Activated CD4-positive, alpha-beta memory T cell treated with anti-CD3 and anti-CD28 coated beads, Interleukin-2, amount 10 ng/mL, durations not matched to agents 7 days and 5 days (primary cell): ENCODE measurements at places on chromosomes 5 and 9. TPM values are rescaled to one million over a fixed set of nuclear protein-coding genes. Genes with fewer than 3 reads are reported as not detected.

- no peaks in the 10 kb centered on the region for H3K36me3 ChIP-seq
- H3K27me3 ChIP-seq, result peaks cover 32% of the 10 kb centered on the region
- H3K4me1 ChIP-seq, result peaks cover 2% of the 10 kb centered on the region
- H3K27ac ChIP-seq, result no peak overlapping the region
- no peak for DNase-seq
- H3K4me3 ChIP-seq, result no peak overlapping the region
Measured at GRCh38 chr9:90659650-90660364, 17.2 kb upstream of the DIRAS2 start.

DNA sequence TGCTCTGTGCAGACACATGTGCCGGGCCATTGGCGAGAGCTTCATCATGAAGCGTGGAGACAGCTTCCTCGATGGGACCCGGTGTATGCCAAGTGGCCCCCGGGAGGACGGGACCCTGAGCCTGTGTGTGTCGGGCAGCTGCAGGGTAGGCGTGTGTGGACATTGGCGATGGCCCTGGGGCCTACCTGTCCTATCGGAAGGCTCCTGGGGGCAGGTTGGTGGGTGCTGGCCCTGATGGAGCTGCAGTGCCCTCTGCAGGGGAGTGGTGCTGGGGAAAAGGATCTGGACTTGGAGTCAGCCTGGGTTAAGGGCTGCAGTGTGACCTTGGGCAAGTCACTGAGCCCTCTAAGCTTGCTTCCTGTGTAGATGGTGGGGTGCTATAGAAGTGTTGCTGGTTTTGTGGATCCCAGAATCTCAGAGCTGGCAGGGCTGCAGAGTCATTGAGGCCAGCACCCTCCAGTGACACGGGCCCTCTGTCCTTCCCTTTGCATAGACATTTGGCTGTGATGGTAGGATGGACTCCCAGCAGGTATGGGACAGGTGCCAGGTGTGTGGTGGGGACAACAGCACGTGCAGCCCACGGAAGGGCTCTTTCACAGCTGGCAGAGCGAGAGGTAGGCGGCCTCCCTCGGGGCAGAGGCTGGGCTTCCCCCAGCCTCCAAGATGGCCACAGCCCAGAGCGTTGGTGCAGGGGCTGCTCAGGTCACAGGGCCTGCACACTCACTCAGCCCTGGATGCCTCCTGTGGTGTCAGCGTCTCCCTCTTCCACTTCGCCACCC lies 15.8 kb downstream of the ADAMTS13 start:
- H3K4me3 ChIP-seq, result no peak overlapping the region
- H3K4me1 ChIP-seq, result no peaks in the 10 kb centered on the region
- H3K36me3 ChIP-seq, result no peaks in the 10 kb centered on the region

DNA sequence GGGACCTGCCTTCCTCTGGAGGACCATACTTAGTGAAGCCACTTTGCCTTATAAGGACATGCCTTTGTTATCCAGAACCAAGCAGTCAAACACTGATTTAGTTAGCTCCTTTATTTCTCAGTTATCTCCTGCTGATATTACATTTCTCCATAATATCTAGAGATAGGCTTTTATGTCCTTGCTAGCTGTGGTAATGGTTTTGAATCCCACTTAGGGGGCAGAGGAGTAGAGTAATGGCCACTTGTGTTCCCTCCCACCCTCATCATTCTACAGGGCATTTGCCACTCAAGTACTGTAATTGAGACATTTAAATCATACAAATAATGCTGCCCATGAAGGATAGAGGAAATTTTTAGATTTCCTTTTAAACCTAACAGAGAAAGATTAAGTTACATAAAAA lies 80.9 kb downstream of the DOCK8 start:
- DNase-seq, result no peak
- no peak overlapping the region for H3K27ac ChIP-seq
- H3K27me3 ChIP-seq, result no peaks in the 10 kb centered on the region
- no peak overlapping the region for H3K4me3 ChIP-seq
- peaks cover 84% of the 10 kb centered on the region for H3K36me3 ChIP-seq

GRCh38 chr9:35951736-35952135 lies 6.2 kb downstream of the OR2S2 start:
- no peak for DNase-seq
- H3K4me1 ChIP-seq, result peaks cover 7% of the 10 kb centered on the region
- H3K27ac ChIP-seq, result no peak overlapping the region
- H3K4me3 ChIP-seq, result no peak overlapping the region

GRCh38 chr9:77731008-77731698 lies 83.0 kb upstream of the GNA14 start:
- peaks cover 10% of the 10 kb centered on the region for H3K4me1 ChIP-seq
- no peaks in the 10 kb centered on the region for H3K27me3 ChIP-seq
- H3K27ac ChIP-seq, result no peak overlapping the region

DNA sequence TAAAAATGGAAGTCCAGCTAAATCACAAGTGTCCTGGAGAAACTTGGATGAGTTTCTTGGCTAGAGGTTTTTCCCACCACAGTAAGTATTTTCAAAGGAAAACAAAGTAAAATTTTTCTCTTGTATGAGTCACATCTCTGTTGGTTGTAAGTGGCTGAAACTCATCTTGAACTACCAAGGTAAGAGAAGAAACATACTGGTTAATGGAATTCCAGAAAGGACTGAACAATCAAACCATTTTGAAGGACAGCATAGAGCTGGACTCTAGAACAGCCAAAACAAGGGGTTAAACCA lies 102.8 kb upstream of the CDKN2B start:
- no peak overlapping the region for H3K27ac ChIP-seq
- DNase-seq, result no peak
- H3K4me3 ChIP-seq, result no peak overlapping the region
- H3K36me3 ChIP-seq, result peaks cover 3% of the 10 kb centered on the region
- H3K4me1 ChIP-seq, result peaks cover 6% of the 10 kb centered on the region
- peaks cover 60% of the 10 kb centered on the region for H3K27me3 ChIP-seq

DNA sequence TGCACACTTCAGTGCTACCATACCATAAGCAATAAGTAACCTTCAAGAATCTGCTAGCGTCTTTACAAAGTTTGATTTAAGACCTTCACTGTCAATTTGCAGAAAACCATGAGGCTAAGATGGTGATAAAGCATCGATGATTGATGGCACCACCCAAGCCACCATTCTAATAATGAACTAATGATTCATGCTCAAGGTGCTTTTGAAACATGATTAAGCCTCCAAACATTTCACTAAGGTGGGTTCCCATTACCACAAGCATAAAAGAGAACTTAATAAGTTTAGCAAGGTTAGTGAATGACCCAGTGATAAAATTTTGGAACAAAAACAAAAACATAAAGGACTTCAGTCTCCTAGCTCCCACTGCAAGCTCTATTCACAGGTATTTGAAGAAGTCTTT lies 214.7 kb downstream of the FBXL17 start:
- no peaks in the 10 kb centered on the region for H3K36me3 ChIP-seq
- no peak overlapping the region for H3K27ac ChIP-seq
- no peak overlapping the region for H3K4me3 ChIP-seq
- H3K27me3 ChIP-seq, result no peaks in the 10 kb centered on the region

GRCh38 chr5:57009811-57010210 lies 57.9 kb upstream of the MIER3 start:
- H3K27ac ChIP-seq, result no peak overlapping the region
- H3K36me3 ChIP-seq, result no peaks in the 10 kb centered on the region
- no peak for DNase-seq
- H3K27me3 ChIP-seq, result peaks cover under 1% of the 10 kb centered on the region
- H3K4me3 ChIP-seq, result no peak overlapping the region
- no peaks in the 10 kb centered on the region for H3K4me1 ChIP-seq

DNA sequence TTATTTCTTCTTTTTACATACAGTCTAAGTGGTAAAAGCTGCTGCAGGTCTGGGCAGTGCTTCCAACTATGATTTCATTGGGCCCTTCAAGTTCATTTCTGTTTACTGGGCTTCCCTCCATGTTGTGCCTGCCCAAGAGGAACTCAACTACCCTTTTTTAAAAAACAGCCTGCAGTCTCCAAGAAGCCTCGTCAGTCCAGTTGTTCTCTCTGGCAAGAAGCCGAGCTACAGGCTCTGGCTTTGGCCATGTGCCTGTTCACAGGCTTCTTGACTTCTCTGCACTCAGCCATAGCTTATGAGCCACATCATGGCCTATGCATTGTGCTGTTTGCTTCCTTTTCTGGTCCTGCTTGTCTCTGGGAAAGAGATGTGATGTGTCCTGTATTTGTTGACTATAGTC lies 119.7 kb upstream of the PJA2 start:
- DNase-seq, result no peak
- H3K36me3 ChIP-seq, result no peaks in the 10 kb centered on the region
- no peak overlapping the region for H3K27ac ChIP-seq
- H3K4me3 ChIP-seq, result no peak overlapping the region
- H3K27me3 ChIP-seq, result no peaks in the 10 kb centered on the region
- H3K4me1 ChIP-seq, result no peaks in the 10 kb centered on the region

The GGTA1 gene
- not detected for total RNA-seq

The ECPAS gene
- total RNA-seq, result 68.1 TPM

The PCDHGA4 gene
- 0.10 TPM for total RNA-seq

The IFT74 gene
- 9.4 TPM for total RNA-seq
